ENCODE measurements at places on chromosomes 12 and 14.

GRCh38 chr12:45974883-45975282 is 15.5 kb downstream of the SCAF11 start:
- DNase-seq, result no peak

DNA sequence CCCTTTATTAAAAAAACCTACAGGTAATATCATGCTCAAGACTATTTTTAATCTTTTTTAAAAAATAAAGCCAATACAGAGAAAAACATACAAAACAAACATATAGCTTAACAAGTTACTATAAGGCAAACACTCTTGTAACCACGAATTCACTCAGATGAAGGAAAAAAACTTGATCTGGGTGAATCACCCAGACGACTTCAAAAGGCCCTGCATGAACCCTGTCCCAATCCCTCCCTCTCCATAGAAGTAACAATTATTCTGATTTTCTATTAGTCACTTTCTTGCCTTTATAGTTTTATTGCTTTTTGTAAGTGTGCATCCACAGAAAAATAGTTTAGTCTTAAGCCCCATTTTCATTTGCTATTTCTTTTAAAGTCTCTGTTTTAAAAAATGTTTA is 72.6 kb downstream of the LRP6 start:
- DNase-seq, result no peak

GRCh38 chr14:75470238-75470797 is 42.5 kb downstream of the JDP2 start:
- DNase-seq, result no peak

DNA sequence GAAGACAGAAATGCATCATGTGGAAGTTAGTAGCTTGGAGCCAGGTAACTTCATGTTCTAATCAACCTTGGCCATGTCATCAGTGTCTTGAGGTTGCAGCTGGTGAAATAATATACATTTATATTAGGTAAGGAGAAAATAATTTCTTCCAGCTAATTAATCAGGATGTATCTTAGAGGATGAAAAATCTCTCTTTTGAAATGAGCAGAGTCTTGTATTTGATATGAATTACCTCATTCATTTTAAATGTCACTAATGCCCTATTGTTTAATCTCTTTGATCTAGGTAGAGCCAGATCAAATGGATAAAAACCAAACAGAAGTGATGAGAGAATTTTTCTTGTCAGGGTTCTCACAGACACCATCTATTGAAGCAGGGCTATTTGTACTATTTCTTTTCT is at the start of gene OR4Q2:
TSS of gene OR4Q2 (plus strand) at position 301 of the 400 bp plus-strand sequence.
- DNase-seq, result no peak

Data from T-helper 2 cell (primary cell).